ENCODE measurements at places on chromosomes 1 and 21.

- no peak for DNase-seq
Measured at GRCh38 chr1:96557336-96557735, 164.2 kb upstream of the PTBP2 start.

- DNase-seq, result no peak
Measured at GRCh38 chr1:16075337-16076030, 2.0 kb upstream of the FAM131C start.

DNA sequence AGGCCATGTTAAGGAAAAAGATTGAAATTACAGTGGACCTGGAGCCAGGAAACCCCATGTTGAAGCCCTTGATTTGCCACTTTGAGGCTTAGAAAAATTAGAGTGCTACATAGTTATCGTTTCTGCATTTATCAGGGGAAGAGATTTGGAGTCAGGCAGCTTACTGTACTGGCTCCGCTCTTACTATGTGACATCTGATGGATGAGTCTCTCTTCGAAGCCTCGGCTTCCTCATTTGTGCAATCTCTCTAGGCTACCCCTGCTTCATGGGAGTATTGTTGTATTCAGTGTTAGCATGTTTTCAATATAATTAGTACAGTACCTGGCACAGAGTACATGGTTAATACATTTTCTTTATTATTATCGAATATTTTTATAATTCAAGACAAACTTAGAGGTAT is 480.4 kb upstream of the USP24 start:
- no peak for DNase-seq

- no peak for DNase-seq
Measured at GRCh38 chr21:41112740-41113692, 54.9 kb upstream of the BACE2 start.

GRCh38 chr1:30771005-30771404 is 13.4 kb upstream of the LAPTM5 start:
- no peak for DNase-seq

All from stimulated activated CD8-positive, alpha-beta memory T cell treated with anti-CD3 and anti-CD28 coated beads, Interleukin-4, amount 100 ng/mL, for 1 hour (primary cell).